Dorsolateral prefrontal cortex (tissue), 122 donors: ENCODE measurements at places on chromosomes 4 and X. TPM values are rescaled to one million over a fixed set of nuclear protein-coding genes. Genes with fewer than 3 reads are reported as not detected.

GRCh38 chrX:40201329-40201885, 103.6 kb upstream of the BCOR start:
- DNase-seq, result no peak

DNA sequence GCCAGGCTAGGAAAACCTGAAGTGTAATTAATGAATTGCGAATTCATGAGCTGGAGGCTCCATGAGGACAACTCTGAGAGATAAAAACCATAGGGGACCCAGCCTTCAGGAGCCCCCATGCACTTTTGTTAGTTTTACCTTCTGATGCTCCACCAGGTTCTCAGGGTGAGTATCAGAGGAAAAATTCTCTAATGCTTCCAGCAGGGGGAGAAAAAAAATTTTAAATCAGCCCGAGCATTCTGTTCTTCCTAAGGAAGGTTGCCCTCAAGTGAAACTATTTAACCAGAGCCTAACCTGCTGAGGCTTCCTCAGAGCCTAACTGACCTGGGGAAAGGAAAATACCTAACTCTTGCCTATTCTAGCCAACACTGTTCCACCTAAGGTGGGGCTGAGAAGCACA, 552.6 kb downstream of the PPARGC1A start:
- DNase-seq, result no peak

DNA sequence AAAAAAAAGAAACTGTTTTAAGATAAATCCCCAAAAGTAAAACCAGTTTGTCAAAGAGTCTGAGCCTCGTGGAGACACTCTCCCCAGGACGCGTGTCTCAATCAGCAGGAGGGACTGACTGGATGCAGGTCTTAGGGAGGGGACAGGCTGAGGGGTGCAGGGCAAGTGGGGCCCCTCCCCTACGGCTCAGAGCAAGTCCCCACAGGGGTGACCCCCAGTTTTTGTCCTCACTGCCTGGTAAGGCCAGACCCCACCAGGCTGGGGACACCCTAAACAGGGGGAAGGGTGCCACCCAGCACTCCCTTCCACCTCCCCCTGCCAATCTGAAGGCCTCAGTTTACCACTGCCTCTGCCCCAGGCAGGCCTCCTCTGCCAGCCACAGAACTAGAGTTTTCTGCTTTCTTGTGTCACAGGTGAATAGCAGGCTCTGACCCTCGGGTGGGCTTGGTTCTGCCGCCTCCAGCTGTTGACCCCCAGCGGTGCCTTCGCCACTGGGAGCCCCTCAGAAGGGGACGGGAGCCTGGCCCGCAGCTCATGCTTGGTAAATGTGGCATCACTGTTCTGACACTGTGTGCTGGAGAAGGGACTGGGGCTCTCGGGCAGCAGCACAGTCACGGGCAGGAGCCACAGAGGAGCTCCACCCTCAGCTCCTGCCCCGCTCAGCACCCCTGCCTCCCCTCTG, 69.8 kb upstream of the MXD4 start:
- DNase-seq, result no peak

GRCh38 chrX:151391722-151392121, 5.3 kb upstream of the VMA21 start:
- DNase-seq, result no peak

DNA sequence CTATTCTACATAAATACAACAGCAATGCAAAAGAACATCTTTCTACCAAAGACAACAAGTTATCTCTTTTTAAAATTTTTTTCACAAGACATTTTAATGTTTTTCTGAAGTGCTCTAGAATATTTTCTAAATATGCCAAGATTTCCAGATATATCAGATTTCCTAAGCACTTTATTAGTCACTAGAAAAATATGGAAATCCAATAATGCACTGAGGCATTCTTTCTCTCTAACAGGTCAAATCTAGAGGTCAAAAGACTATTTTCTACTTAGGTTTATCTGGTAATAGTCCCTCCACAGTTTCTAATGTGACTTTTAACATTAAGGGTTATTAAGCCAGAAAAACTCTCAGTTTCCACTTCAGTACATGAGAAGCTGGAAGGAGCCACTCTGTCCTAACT, 1041.2 kb upstream of the INTU start:
- DNase-seq, result no peak

- DNase-seq, result no peak
These were observed 43.7 kb downstream of the STAG2 start for GRCh38 chrX:124005228-124005627.

DNA sequence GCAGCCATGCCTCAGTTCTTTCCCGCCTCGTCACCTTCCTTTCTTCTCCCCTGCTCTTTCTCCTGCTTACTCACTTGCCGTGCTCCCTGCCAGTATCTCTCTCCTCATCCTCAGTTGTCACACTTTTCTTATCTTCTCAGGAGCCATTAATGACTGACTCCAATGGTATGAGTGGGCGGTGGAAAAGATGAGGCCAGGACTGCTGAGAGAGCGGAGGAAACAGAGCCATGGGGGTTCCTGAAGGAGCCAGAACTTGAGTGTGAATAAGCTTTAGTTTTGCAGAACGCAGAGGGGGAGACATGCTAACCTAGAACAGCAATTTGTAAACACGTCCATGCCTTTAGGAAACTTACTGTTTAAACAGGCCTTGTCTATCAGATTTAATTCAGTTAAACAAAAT, 126.5 kb downstream of the CHIC2 start:
- no peak for DNase-seq

- no peak for DNase-seq
These were observed 470.0 kb upstream of the INTU start for GRCh38 chr4:127162741-127163140.

DNA sequence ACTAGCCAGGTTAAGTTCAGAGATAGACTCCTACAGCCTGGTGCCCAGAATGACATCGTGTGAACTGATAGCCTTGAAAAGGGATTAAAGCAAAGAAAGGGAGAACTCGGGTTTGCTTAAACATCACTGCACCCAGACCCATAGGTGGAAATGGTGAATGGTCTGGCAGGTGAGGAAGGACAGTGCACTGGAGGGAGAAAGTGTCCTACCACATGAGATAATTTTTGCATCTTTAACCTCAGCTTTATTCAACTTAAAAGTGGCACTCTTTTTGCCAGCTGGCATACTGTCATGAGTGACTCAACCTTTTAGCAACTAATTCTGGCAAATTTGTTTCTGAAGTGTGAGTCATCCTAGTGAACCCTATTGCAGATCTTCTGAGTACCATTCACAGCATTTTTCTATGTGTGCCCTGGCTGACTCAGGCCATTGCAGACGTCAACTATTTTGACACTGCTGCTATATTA, 53.0 kb upstream of the DAPP1 start:
- no peak for DNase-seq

DNA sequence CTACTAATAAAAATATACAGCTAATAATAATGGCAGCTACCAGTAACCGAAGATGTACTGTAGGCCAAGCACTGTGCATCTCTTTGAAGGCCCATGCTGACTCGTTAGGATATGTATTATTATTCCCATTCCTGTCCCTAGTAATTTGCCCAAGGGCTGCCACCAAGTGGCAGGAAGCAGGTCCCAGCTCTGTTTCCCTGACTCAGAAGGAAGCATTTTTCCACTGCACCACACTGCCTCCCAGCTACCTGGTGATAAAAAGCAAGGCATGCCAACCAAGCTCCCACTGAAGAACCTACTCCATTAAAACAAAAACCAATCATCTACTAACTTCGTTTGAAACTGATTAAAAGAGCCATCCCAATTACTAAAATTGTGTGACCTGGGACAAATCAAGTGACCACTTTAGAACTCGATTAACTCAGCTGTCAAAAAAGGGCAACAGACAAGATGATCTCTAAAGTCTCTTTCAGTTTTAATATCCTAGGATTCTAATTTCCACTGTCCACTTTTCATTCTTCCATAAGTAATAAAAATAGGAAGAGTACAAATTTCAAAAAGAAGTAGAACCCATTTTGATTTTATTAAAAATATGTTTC, 24.3 kb upstream of the PGM2 start:
- DNase-seq, result peak; percentile 48

DNA sequence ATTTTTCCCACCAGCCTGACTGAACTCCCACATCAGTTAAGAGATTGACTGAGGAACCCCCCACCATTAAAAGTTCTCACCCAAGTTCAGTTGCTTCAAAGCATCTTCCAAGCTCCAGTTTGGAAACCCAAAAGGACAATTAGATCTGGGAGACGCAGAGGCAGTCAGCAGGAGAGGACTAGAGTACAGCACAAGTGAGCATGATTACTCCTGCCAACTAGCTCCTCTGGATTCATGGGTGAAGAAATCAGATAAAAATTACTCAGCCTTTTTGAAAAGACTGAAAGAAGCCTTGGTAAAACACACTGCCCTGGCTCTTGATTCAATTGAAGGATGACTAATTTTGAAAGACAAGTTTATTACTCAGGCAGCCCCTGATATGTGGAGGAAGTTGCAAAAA, 297.5 kb downstream of the ADAM29 start:
- no peak for DNase-seq

DNA sequence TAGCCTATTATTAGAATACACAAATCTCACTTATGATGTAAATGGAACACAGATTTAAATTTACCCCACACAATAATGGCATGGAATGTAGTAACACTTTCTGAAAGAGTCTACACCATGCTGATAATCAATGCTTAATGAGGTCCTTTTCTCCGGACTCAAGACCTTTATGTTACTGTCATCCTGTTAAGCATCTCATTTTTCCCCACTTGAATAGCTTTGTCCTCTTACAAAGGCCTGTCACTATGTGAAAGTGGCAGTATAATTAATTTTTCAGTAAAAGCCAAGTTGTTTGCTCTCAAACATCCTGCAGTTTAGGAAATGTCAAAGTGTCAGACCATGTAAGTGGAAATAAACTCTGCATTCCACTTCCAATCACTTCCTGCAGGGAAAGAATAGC, 96.4 kb downstream of the GPC3 start:
- DNase-seq, result no peak

GRCh38 chrX:79408623-79409322, 41.6 kb upstream of the ITM2A start:
- no peak for DNase-seq

DNA sequence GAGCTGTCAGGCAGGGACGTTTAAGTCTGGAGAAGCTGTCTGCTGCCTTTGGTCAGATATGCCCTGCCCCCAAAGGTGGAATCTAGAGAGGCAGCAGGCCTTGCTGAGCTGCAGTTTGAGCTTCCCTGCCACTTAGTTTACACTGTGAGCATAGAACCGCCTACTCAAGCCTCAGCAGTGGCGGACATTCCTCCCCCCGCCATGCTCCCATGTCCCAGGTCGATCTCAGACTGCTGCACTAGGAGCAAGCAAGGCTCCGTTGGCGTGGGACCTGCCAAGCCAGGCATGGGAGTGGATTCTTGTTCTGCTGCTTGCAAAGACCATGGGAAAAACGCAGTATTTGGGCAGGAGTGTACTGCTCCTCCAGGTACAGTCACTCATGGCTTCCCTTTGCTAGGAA, 24.3 kb downstream of the PLK4 start:
- DNase-seq, result no peak

GRCh38 chr4:76407440-76408119, 13.4 kb downstream of the CCDC158 start:
- no peak for DNase-seq

- DNase-seq, result no peak
These were observed 23.3 kb downstream of the HAND2 start for GRCh38 chr4:173506597-173507211.

DNA sequence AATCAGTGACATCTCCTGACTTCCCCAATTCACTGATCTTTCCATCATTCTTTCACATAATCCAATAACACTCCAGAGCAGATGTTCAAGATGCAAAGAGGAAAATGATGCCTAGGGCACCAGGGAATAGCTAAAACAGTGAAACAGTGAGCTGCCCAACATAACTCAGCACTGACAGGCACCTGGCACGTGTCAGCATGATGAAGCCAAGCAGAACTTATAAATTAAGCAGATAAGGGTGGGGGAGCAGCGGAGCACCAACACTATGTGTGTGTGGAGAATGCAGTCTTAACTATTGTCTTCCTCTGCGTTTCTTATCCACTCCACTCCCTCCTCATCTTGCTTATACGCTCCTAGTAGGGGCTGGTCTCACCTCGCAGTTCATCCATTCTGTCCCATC, 89.4 kb downstream of the AMMECR1 start:
- no peak for DNase-seq

DNA sequence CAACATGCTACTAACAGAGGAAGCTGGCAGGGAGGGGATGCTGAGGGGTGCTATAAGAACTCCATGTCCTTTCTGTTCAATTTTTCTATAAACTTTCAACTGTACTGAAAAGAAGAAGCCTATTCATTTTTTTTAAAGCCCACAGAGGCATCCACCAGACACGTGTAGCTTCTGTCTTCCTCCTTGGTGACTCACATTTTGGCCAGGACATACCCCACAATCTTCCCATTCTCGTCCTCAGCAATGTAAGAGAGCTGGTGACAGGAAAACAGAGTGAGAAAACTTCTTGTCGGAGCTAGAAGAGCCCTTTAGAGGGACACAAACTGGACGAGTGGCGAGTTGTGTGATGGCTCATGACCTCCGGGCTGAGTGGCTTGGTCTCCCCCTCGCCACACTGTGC, 1.1 kb downstream of the NAA10 start:
- DNase-seq, result no peak

DNA sequence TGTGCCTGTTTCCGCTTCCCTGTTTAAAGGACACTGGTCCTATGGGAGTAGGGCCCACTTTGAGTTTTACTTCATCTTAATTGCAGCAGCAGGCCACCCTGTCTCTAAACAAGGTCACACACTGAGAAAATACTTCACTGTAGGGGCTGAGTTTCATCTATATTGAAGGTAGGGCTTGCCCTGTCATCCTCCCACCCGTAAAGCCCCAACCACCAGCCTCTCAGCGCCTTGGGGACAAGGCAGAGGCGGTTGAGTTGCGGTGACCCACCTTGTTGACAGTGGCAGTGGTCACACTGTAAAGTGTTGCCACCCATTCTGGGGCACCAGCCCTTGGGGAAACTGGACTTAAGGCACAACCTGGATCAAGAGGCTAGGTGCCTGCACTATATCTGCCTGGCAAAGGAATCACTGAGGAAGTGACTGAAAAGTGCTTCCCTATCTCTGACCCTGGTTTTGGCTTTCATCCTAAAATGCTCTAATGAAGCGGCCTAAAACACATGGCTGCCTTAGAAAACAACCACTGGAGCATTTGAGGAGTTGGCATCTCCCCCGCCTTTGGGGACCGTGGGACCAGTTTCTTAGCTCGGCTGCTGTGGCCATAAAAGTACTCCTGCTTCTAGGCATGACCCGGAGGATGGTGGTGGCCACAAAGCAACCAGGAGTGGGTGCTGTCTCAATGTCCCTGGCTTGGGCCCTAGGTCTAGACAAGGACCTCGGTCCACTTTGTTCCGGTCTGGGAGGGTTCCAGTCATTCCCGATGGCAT, 7.8 kb upstream of the WDR1 start:
- DNase-seq, result no peak

- DNase-seq, result no peak
These were observed 211.8 kb downstream of the GLUD2 start for GRCh38 chrX:121259170-121259569.

Gene NKAP
- 12.2 TPM for total RNA-seq

Gene ZNF185
- total RNA-seq, result 3.8 TPM

Gene GIMD1
- not detected for total RNA-seq

Gene SHOX
- not detected for total RNA-seq

Gene PCDH18
- total RNA-seq, result 6.1 TPM

Gene CACNA1F
- 1.2 TPM for total RNA-seq

Gene MAGEC2
- total RNA-seq, result not detected

Gene GLUD2
- 5.8 TPM for total RNA-seq

Gene MYOZ2
- 0.78 TPM for total RNA-seq

Gene TAB3
- 18.2 TPM for total RNA-seq
